GM12891 (cell line): ENCODE measurements at places on chromosomes 12 and 14.

GRCh38 chr12:29921307-29921706 lies 137.6 kb upstream of the TMTC1 start:
- DNase-seq: no peak

DNA sequence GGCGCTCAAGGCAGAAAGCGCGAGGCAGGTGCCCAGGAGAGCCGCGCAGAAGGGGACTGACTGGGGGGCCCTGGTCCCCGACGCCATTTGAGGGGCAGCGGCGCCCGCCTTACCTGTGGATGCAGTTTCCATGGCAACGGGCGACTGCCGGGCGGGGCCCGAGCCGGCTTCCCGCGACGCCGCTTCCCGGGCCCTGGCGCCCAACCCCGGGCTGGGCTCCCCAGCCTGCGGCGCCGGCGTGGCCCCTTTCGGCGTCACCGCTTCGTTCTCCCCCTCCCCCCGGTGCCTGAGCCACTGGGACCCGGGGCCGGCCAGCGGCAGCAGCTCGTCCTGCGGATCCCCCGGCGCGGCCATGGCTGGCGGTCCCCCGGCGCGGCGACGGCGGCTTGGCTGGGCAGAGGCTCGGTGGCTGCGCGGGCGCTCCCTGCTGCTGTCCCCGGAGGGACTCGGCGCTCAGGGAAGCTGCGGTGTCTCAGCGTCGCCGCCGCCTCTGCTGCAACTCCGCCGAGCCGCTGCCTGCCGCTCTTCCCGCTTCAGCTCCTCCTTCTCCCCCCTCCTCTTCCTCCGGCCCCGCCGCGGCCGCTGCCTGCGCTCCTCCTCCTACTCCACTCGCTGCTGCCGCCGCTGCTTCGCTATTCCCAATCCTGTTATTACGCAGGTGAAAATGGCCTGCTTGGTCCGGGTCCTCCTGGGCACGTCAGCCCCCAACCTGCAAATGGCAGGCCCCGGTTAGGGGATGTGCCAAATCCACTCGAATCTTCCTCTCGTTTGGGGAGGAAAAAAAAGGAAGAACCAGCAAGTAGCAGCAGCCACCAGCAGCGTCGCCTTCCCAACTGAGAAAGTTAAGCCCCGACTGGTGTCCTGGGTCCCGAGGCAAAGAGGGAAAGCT lies at the start of gene RTN1:
TSS of gene RTN1 (minus strand) at position 500 of the 889 bp plus-strand sequence. CDS start at position 354, 146 bp downstream.
- peak; percentile 39 for DNase-seq

- no peak for DNase-seq
These were observed 37.0 kb upstream of the TMX1 start for GRCh38 chr14:51202914-51203665.

DNA sequence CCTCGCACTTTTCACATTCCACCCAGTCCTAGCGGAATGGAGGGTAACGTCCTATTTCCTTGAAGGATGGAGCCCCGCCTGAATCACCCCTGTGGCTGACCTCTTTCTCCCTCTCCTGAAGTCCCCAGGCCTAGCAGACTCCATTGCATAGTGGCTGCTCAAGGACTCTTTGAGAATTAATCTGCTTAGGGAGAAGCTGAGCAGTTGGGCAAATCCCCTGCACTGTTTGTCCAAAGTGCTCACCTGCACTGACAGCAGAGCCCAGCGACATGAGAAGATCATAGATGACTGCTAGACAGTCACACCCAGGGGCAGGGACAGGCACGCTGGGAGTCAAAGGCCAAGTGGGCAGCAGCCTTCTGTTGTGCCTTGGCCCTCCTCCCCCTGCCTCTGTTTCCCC lies 37.7 kb upstream of the DICER1 start:
- no peak for DNase-seq

- no peak for DNase-seq
These were observed 106.6 kb downstream of the BTG1 start for GRCh38 chr12:92039046-92039445.

DNA sequence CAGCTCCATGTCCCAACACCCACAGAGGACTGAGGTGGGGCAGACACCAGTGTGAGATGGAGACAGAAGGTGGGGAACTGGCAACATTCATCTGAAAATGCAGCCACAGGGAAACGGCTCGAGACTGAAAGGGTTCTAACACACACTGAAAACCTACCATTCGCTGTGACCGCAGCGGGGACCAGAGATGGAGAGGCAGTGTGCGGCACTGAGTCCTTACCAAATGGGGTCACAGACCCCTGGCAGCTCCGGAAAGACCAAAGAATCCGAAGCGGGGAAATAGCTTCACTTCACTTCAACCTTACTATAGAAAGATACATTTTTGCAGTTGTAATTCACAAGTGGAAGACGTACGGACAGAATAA lies 9.6 kb downstream of the BAG5 start:
- no peak for DNase-seq

DNA sequence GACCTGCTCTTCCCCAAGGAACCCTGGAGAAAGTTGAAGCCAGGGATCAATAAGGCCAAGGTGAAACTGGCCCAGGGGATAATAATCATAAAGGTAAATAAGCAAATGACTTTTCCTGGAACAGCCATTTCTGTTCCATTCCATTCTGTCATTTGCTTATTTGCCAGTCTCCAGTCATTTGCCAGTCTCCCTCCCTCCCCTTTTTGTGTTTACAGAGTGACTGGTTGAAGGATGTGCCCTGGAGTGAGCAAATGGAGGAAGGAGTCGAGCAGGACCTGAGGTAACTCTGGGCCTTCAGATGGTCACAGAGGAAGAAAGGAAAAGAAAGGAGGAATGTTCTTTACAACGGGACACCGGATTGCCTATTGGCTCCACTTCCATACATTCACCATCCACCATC lies 17.8 kb upstream of the DCD start:
- no peak for DNase-seq

DNA sequence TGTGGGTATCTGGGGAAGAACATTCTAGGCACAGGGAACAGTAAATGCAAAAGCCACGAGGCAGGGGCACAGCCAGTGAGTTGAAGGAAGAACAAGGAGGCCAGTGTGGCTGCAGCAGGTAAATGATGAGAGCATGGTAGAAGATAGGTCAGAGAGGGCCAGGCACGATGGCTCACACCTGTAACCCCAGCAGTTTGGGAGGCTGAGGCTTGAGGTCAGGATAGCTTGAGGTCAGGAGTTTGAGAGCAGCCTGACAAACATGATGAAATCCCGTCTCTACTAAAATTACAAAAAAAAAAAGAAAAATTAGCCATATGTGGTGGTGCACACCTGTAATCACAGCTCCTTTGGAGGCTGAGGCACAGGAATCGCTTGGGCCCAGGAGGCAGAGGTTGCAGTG lies 86.7 kb upstream of the ESRRB start:
- no peak for DNase-seq

- no peak for DNase-seq
These were observed 183.8 kb upstream of the HIF1A start for GRCh38 chr14:61511558-61511948.

- no peak for DNase-seq
These were observed 3.3 kb downstream of the FAIM2 start for GRCh38 chr12:49900371-49900770.

DNA sequence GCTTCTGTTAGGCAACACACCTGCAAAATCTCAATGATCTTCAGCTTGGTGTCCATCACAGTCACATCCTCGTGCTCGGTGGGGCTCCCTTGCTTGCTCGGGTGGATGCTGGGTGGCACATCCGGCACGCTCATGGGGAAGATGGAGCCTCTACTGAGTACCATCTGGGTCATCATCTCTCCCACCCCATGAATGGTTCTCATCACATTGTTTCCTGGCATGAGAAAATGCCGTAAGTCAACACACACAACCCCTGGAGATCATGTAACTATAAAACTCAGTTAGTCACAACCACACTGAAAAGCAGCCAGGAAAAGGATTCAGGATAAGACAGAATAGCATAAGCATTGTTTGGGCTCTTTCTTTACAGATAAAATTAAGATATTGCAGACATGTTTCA lies 201.1 kb downstream of the ITPR2 start:
- DNase-seq: no peak

- DNase-seq: no peak
These were observed 124.9 kb upstream of the ATXN7L3B start for GRCh38 chr12:74412606-74413230.

GRCh38 chr12:68349220-68349621 lies 17.1 kb upstream of the MDM1 start:
- no peak for DNase-seq

- DNase-seq: no peak
These were observed at the start of gene AGAP2 for GRCh38 chr12:57738661-57739237. Gene AGAP2 (minus strand): TSS chr12:57738742. CDS start chr12:57738246, 496 bp downstream.

DNA sequence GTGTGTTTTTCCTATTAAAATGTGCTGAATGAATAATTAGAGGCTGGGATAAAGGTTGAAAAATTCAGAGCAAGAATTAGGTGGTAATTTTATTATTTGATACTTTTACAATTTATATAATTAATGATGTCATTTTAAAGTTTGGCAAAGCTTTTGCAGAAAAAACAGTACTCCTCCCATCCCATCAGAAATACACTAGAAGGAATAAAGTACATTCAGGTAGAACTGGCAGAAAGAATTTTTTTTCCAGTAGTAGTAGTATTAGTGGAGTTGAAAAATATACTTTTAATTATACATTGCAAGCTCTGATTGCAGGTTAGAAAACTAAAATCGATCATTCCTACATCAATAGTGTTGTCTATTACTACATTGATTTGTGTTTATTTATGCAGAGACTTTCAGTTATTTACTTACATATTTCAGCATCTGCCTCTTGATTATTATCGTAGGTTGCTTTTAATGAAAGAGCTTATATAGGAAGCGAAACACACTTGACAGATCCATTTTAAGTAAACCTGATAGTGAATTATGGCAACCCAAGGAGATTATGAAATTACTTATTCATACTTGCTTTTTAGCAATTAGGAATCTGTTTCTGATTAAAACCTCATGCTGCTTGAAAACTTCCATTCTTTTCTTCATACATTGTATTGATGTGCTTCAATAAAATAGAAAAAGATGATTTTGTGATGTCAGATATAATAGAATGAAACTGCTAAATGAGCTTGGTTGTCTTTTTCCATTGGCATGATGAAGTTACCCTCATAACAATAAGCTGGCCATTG lies 10.1 kb downstream of the FOXG1 start:
- DNase-seq: no peak
